Spinal cord (tissue), 10 donors: ENCODE measurements at places on chromosomes 2 and 18. TPM values are rescaled to one million over a fixed set of nuclear protein-coding genes. Genes with fewer than 3 reads are reported as not detected.

DNA sequence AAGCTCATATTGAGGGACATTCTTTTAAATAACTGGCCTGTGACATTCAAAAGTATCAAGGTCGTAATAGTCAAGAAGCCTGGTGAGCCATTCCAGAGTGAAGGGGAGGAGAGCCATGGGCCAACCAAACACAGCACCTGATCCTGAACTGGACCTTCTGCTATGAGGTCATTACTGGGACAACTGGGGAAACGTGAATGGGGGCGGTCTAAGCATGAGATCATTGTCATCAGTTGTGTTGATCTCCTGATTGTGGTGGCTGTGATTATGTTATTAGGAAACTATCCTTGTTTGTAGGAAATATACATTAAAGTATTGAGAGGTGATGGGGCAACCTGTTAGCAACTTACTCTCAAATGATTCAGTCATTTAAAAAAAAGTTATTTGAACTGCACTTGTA lies 79.3 kb downstream of the FBXO15 start:
- no peak overlapping the region for H3K27ac ChIP-seq
- H3K4me3 ChIP-seq, result no peak overlapping the region
- no peaks in the 10 kb centered on the region for H3K4me1 ChIP-seq
- no peaks in the 10 kb centered on the region for H3K36me3 ChIP-seq
- DNase-seq, result no peak

GRCh38 chr2:240511351-240512108 lies 46.3 kb downstream of the ANKMY1 start:
- H3K27ac ChIP-seq, result no peak overlapping the region
- no peak overlapping the region for H3K4me3 ChIP-seq
- H3K4me1 ChIP-seq, result no peaks in the 10 kb centered on the region
- no peaks in the 10 kb centered on the region for H3K27me3 ChIP-seq

DNA sequence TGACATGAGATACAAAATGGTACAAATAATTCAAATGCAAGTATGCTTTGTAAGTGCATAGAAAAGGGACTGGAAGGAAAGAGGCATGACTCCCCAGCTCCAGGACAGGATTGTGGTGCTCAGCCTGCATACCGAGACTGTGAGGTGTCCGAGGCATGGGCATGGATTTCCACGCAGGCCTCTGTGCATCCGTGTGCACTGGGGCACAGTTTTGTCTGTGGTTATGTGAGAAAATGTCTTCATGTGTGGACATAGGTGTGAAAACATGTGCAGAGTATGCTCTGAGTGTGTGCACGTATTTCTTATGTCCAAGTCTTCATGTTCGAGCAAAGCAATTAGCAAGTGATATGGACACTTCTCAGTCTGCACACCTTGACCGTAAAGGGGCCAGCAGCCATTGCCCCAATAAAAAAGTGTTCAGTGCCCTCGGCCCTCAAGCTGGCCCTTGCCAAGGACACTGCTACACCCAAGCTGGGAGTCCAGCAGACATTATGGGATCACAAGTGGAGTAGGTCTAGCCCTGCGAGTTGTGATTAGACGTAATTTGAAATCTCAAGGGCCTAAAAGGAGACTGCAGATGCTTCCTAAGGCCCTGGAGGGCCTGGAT lies 120.7 kb downstream of the CYP26B1 start:
- H3K4me1 ChIP-seq, result no peaks in the 10 kb centered on the region
- DNase-seq, result no peak
- H3K36me3 ChIP-seq, result no peaks in the 10 kb centered on the region
- H3K27me3 ChIP-seq, result no peaks in the 10 kb centered on the region
- no peak overlapping the region for H3K4me3 ChIP-seq
- H3K27ac ChIP-seq, result no peak overlapping the region

GRCh38 chr2:2698182-2699120 lies 367.4 kb upstream of the MYT1L start:
- peaks cover 35% of the 10 kb centered on the region for H3K4me1 ChIP-seq
- no peaks in the 10 kb centered on the region for H3K36me3 ChIP-seq
- H3K27me3 ChIP-seq, result no peaks in the 10 kb centered on the region
- H3K27ac ChIP-seq, result no peak overlapping the region
- H3K4me3 ChIP-seq, result no peak overlapping the region

- H3K27ac ChIP-seq, result no peak overlapping the region
- H3K27me3 ChIP-seq, result no peaks in the 10 kb centered on the region
- H3K36me3 ChIP-seq, result no peaks in the 10 kb centered on the region
- DNase-seq, result no peak
- no peak overlapping the region for H3K4me3 ChIP-seq
Measured at GRCh38 chr18:12844391-12844790, 39.6 kb downstream of the PTPN2 start.

The TRIM43 gene
- not detected for total RNA-seq

The TTR gene
- total RNA-seq, result 7,204 TPM

The MOGAT1 gene
- 0.22 TPM for total RNA-seq
